Stimulated activated CD8-positive, alpha-beta memory T cell treated with anti-CD3 and anti-CD28 coated beads, Interleukin-2, amount 100 ng/mL, for 1 hour (primary cell): ENCODE measurements at places on chromosomes 13 and 19.

DNA sequence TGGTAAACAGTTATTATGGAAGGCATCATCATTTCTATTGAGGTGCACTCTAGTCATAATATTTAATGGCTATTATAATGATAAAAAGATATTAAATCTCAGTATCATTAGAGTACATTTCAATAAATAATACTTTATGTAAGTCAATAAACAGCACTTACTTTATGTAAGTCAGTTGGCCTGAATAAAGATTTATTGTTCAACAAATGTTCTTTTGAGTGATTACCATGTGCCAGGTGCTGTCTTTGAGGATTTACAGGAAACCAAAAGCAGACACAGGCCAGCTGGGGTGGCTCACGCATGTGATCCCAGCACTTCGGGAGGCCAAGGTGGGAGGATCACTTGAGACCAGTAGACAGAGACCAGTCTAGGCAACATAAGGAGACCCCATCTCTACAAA, 5.0 kb upstream of the NKG7 start:
- no peak for DNase-seq

DNA sequence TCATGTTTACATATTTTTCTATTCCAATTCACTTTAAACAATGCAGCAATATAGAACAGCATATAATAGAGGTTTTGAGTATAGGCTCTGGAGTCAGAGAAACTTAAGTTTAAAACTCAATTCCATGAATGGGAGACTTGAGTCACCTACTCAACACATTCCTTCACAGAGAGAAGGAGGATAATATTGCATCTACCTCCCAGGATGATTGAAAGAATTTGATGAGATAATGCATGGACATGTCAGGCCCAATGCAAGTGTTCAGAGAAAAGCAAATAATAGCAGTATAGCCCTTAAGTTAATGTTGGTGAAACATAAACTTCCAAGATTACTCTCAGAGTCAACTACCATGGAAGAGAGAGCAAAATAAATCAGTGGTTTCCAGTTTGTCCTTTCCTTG, 170.2 kb downstream of the DCLK1 start:
- no peak for DNase-seq

DNA sequence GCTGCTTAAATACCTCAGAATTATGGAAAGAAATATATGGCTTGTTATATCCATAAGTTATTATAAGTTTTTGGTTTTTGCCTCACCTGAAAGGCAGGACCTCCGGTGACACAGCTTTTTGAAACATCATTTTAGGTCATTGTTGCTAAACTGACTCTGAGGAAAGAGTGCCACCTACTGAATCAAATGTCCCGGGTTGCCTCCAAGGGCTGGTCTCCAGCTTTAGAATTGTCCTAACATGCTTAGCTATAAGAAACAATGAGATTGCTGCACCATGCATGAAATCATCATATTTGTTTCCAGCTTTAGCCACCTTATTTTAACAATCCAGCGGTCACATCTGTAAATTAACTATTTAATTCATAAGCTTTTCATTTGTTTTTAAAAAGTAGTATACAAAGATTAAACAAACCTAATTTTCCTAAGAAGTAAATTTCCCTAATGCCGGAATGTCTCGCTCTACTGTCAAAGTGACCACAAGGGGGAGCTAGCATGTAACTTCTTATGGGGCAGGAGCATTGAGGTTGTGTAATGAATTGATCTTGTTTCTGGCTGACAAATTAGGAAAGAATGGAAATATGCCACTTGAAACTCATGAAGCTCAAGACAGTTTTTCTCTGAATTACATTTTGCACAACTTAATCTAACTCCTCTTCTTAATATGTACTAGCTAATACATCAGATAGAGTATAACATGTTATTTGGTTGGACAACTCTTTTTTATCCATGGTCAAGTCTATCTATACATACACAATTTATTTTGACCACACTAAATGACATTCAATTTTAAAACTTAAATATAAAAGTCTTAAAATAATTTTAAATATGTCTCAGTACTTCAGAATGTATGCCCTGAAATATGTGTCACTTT, 6.7 kb upstream of the PCDH17 start:
- DNase-seq, result no peak

GRCh38 chr19:28027116-28027515, 1185.8 kb downstream of the UQCRFS1 start:
- DNase-seq, result no peak

- no peak for DNase-seq
Measured at GRCh38 chr13:77168237-77168636, 141.3 kb upstream of the FBXL3 start.

DNA sequence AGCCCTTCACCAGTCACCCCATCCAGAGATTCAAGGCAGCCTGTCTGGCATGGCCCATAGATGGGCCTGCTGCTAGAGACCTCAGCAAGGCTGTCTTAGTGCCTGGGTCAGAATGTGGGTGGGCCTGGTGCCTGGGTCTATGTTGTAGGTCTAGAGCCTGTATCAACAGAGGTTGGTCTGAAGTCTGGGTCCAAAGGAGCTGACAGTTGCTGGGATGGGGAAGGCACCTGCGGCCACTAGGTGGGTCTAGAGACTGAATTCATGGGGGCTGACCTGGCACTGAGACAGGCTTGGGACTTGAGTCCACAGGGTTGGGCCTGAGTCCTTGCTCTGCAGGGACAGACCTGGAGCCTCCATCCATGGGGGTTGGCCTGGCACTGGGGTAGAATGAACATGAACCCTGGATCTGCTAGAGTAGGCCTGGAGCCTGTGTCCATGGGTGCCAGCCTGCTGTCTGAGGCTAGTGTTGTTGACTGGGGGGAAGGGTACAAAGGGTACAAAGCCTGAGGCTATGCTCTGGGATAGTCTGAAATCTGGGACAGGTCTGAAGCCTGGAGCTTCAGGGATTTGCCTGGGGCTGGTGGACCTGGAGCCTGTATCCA, 516.8 kb downstream of the OLFM4 start:
- no peak for DNase-seq

DNA sequence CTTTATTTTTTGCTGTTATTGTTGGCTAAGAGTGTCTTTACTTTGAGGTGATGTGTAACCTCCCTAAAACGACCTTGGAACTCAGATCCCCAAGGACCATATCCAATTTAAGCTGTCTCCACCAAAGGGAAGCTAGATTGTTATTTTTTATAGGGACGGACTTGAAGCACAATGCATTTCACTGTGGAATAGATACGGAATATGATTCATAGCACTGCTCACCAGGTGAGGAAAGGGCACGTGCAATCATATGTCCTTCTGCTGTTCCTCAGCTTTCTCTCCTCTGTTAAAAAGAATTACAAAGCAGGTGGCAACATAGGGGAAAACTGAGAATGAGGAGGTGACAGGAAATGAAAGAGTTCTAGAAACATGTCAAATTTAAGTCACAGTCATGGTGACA, 679.0 kb downstream of the PCDH9 start:
- no peak for DNase-seq

DNA sequence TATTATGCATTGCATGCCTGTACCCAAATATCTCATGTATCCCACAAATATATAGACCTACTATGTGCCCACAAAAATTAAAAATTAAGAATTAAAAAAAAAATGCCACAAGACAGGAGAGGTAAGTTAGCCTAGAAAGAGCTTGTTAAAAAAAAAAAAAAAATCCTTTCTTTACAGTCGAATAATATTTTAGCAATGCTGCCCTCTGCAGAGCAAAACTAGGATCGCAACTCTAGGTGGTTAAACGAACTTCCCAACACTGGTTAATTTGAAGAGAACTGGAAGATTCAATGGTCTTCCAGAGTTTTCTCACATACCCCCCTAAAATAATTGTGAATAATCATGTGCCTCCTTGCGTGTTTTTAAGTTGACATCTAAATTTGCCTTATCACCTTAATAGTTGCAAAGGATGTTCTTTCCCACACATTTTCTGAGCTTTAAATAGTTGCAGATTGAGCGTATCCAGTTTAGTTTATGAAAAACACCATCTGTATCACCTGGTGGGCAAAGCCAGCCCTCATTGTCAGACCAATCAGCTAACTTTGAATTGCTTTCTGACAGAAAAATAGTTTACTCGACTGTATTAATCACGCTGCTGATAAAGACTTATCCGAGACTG, 47.4 kb upstream of the RCBTB2 start:
- peak; percentile 45 for DNase-seq

DNA sequence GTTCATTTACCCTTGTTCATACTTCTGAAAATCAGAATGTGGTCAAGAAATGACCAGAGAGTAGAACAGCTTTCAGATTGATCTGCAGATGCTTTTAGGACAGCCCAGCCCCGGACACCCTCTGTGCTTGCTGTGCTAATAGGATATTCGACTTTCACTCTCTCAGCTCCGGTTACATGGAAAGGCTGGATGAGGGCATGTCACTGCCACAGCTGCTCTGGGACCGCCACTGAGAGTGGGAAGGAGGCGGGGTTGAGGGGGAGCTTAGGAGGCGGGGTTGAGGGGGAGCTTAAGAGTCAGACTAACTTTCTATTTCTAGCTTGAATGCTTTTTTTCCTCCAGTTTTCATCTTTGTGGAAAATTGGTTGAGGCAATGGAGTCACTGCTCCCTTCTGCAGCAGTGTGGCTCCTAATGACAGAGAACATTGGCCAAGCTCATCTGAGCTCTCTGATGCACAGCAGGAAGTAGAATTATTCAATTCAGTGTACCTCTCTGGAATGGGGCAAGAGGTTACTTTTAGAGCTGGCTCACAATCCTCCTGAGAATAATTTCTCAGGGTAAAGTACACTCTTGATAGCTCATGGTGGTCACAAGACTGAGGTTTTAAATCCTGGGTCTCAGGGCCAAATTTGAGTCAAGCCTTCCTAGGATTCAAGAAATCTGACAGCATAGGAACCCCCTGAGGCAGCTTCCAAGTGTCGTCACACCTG, 74.6 kb upstream of the NPAS1 start:
- no peak for DNase-seq

DNA sequence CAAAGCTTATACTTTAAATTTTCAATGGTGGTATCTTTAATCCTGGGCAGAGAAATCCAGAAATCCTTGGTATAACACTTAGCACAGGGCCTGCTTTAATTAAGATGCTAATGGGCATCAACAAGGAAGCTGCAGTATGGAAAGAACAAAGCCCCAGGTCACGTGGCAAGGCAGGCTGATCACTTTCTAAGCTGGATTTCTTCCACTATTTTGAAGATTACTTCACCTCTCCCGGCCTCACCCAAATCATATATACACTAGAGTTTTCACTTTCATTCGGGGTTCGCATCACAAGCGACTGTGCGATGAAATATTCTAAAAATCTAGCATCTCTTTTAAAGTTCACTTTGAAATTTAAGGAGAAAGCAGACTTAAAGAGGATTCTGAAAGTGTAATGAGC, 71.8 kb downstream of the STARD13 start:
- no peak for DNase-seq

DNA sequence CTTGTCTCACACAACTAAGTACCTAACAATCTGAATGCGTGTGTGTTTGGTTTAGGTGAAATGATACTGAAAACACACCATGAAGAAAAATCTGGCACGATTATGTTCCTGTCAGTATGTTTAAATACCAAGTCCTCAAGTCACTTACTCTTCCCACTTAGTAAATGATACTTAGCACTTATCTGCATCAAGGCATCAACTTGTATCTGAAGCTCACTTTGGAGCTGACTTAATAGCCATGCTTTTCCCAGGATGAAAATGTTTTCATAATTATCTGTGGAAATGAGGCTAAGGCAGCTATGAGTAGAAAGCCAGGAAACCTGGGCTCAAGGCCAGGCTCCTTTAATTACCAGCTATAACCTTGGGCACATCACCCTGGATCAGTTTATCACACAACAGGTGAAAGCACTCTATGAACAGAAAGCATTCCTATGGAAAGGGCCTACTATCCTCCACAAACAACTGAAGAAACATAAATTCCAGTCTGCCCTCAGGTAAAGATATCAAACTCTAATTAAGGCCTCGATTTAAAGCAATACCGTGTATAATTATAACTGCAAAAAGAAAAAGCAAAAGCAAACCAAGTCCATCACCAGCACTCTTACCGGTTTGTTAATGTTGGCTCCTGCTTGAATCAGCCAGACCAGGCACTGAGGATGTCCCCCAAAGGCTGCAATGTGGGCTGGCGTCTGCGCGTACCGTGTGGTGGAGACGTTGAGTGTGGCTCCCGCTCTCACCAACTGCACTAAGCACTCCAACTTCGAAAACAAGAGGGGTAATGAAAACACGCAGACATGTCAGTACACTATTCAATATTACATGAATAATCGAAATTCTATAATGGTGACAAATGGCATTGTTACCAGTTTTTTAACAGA, 4.6 kb downstream of the ANKRD10 start:
- no peak for DNase-seq

GRCh38 chr13:69458013-69458412, 649.6 kb upstream of the ATXN8OS start:
- no peak for DNase-seq

DNA sequence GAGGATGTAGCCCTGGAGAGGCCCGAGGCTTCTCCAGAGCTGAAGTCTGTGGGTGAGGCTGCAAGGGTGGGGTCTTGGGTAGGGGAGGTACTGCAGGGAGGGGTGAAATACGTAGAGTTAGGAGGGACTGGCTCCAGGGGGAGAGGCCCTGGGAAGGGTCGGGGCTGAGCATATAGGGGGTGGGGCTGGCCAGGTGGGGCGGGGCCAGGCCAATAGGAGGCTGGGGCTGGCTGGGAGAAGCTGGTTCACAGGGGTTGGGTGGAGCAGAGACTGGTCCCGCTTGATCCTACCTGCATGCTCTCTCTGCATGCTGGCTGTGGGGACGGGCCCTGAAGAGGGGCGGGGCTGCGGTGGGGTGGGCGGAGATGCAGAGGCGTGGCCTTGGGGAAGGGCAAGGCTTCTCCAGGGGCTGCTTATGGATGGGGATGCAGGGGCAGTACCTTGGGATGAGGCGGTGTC, 51.9 kb downstream of the CELF5 start:
- no peak for DNase-seq

DNA sequence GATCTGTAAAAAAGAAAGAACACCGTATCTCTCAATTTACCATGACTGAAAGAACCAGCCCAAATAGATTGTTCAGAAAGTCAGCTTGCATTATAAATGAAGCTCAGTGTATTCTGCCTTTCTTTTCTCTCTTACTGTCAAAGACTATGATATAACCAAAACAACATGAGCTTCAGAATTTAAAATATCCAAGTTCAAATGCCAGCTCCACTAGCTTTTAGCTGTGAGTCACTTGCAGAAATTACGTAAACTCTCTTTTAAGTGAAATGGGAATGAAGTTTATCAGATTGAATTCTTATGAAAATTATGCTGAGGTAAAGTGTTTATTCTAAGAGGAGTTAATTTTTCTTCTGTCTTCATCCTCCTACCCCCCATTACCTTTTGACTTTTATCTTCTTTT, 20.0 kb upstream of the POSTN start:
- DNase-seq, result no peak

- no peak for DNase-seq
Measured at GRCh38 chr13:90751026-90751425, 596.5 kb upstream of the MIR17HG start.

GRCh38 chr19:31378404-31378803, 29.2 kb upstream of the TSHZ3 start:
- DNase-seq, result no peak
